ENCODE measurements at places on chromosomes 16 and 17. TPM values are rescaled to one million over a fixed set of nuclear protein-coding genes. Genes with fewer than 3 reads are reported as not detected.

The CMTM2 gene
- 3.3 TPM for total RNA-seq

- DNase-seq: no peak
These were observed 67.0 kb downstream of the KLHDC4 start for GRCh38 chr16:87698676-87699199.

DNA sequence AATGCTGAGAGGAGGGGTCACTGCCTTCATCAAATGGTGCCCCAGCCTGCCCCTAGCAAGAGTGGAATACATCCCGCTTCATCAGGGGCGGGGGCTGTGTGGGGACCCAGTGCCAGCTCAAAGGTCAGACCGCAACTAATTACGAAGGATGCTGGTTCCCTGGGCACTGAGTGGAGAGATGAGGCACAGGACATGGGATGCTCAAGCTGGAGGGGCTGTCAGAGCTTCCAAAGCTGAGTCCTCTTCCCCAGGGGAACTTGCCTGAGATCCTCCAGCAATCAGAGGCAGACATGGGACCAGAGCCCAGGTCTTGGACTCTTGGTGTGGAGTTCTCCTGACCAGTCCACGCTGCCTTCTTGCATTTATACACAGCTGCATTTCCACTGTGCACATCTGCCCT is 18.9 kb downstream of the UNC45B start:
- no peak for DNase-seq

The KRTAP1-4 gene
- not detected for total RNA-seq

DNA sequence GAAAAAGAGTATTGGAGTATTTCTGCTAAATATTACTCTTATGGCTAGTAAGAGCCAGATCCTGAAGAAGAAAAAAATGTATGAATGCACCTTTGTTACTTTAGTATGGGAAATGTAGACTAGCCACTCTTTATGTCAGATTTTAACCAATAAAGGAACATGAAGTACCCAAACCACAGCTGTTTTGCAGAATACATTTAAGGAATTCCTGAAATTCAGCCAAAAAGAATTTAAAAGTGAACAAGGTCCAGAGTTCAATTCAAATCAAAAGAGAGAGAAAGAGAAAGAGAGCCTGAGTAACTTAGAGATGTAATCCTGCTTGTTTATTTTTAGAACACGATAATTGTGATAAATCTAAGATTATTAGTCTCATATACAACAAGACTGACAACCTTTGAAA is 1.2 kb downstream of the KCNJ16 start:
- DNase-seq: no peak

Data from spleen (tissue), 13 donors.